ENCODE measurements at places on chromosomes 7 and 10.
A peak's percentile ranks its signal among the peaks of the same experiment; 100 is the strongest.

GRCh38 chr7:136870866-136871487 lies 2.5 kb downstream of the CHRM2 start:
- DNase-seq = peak; percentile 40

DNA sequence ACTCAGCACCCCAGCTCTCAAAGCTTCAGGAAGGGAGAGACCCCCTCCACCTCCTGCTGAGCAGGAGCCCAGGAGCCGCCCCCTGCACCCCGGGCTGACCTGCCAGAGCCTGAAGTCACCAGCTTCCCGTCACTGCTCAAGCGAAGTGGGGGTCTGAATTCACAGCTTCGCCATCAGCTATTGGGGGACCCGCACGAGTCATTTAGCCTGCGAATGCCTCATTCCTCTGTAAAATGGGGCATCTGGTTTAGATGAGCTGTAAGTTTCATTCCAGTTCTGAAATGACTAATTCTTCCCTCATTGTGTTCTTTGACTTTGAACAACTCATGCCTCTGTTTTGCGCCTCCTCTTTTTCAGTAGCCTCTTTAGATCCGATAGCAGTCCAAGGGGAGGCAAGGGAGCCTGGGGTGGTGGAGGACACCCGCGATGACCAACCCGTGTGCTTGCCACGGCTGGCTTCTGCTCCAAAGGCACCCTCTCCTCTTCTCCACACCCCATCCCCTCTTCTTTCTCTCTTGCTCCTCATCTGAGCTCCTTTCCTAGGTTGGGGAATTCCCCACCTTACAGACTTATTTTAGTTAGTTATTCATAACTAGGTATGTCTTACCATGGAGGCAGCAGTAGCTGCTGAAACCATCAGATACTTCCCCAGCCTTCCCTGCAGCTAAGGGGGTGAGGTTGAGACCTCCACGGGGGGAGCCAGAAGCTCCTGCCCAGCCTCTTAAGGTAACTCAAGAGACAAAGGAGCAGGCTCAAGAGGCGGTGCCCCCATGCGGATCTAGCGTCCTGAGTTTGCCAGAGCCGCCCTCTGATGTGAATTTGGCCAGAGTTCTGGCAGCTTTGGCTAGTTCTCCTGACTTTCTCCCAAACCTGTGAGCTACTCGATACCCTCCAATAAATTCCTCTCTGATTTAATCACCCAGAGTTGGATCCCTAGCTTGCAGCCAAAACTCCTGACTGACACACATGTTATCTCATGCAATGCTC lies 47.7 kb downstream of the RBM17 start:
- no peak for DNase-seq

GRCh38 chr7:76383089-76383944 lies 24.5 kb upstream of the YWHAG start:
- peak; percentile 64 for DNase-seq

DNA sequence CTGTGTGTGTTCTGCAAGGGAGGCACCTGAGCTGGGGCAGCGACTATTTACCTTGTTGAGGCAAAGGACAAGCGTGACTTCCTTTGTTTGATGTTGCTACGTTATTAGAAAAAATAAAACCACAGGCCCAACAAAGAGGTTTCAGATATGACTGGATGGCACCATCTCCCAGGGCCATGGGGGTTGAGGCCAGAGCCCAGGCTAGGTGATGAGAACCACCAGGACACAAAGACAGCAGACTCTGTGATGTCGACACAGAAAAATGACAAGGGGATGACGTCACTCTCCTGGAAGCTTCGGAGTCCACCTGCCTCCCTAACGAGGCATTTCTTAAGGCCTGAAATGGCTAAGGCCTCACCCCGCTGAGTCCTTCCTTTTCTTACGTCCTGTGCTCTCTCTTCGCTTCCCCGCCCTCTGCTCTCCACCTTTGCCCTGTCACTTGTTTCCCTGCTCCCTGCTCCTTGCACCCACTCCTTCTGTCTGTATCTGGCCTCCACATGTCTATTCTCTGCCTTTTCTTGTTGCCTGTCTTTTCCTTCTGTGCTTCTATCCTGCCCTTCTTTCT lies 83.0 kb upstream of the ADRB1 start:
- DNase-seq = peak; percentile 17

DNA sequence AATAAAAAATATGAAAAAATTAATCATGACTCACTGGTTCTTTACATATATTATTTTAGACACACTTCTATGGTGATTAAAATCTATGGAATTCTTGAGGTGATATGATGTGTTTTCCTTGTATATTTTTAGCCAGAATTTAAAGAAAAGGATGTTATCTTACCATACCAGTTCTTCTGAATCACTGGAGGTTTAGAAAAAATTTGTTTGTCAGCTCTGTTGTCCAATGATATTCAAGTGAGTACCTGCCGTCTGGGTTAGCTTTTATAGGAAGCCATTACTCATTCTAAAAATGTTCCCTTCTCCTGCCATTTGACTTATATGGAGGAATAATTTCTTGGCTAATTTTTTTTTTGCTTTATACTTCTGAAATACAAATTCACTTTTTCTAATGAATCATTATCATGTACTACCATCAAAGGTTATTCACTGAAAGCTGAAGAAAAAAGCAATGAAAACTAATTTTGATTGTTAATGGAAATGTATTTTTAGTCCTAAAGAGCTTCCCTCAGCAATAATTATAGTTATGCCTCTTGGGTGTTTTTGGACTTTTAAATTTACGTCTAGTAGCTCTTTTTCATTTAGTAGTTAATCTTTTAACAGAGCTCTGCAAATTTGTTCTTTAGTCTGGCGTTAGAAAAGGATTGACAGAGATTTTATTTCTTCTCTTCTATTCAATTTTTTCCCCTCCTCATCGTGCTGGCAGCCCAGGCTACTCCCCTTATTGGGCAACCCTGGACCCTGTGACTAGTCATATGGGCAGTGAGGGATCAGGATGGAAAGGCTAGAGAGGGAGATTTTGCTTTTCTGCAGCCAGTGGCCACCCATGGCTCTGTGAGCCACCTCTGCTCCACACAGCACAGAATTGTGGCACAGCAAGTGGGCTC lies 434.2 kb downstream of the LRMDA start:
- DNase-seq = no peak

- no peak for DNase-seq
These were observed 13.1 kb downstream of the RPA3 start for GRCh38 chr7:7705318-7705717.

DNA sequence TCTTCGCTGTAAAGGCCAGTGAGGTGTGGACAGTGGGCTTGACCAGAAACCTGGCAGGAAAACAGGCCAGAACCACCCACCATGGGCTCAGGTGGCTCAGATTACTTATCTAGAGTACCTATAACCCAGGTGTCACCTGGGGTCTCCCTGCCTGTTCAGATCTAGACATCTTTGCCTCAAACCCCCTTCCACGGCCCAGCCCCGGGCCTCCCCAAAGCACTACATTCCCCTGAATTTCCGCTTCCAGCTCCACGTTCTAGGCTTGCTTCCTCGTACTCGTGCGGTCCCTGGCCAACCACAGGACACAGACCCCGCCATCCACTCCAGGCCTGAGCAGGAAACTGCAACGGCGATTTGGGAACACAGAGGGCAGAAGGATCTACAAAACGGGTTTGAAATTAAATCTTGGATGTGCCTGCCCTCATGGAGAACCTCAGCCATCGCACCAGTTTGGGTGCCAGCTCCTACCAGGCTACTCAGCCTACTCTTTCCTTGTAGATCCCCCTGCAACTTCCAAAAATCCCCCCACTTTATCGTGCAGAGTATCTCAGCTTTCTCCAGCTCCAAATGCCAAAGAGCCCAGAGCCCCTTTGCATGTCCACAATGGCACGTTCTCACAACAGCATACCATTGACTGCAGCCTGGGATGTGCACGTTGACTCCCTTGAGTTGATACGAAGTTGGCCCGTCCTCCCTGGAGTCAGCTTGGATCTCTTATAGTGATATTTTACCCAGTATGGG lies 62.7 kb upstream of the CACUL1 start:
- no peak for DNase-seq

DNA sequence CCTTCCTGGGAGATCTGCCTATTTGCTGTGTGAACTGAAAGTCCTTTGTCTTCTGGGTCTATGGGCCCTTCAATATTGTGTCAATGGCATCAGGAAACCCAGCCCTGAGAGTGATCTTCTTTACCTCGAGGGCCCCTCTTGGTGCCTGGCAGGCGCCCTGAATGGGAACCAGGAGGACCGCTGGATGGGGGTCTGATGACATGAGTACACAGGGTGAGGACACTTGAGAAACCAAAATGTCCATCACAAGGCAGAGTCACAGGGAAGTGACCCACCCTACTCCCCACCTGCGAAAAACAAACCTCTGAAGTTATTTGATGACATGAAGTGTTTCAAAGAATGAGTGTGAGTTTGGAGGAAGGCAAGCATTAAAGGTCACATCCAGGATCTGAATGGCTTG lies 17.3 kb downstream of the SFTPA1 start:
- no peak for DNase-seq

DNA sequence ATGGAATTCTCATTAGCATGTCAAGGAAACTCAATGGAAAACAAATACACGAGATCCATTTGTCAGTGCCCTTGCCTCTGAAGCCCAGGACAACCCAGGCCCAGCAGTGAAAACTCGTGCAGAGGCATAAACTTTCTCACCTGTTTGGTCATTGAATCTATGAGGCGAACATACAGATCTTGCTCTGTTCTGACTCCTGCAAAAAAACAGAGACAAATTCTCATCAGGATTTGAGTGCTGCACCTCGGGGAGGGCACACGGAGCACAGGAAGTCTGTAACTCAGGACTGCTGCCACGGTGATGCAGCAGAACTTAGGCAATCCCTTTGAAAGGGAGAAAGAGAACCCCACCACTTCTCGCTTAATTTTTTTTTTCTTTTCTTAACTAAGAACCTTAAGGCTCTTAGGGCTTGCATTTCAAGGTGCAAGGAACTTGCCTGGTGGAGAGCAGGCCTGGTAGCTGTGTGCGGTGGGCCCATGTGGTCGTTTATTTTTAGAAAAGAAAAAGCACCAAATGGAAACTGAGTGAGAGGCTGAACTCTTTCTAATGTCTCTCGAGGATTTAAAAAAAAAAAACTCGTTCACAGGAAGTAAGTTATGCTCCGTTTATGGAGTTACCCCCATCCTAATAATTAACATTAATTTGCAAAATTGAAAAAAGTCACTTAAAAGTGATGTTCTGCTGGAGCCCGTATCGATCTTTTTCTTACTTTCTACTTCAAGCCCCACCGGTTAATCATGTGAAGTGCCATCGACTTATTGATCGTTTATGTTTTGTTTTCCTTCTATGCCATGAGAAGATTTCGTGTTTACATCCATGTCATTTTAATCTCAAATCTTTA lies 1.8 kb downstream of the EBF3 start:
- DNase-seq = peak; percentile 24

DNA sequence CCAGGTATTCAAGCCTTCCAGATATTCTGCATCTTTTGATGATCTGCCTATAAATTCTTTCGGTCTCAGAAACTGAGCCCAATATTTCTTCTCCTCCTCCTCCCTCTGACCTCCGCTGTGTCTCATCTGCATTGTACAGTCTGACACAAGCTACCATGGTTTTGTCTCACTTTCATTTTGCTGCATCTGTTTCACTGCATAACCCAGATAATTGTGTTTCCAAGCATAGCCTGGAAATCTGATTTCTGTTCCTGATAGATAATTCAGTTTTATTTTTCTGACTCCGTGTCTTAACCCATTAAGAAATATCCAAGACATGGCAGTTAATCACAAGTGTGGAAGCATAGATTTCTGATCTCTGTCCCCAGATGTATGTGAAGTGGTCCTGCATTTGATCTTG lies 374.2 kb upstream of the SEMA3A start:
- DNase-seq = peak; percentile 79

- no peak for DNase-seq
These were observed 86.2 kb downstream of the SLC16A9 start for GRCh38 chr10:59623133-59624121.

- DNase-seq = no peak
These were observed 18.0 kb downstream of the CAMK2B start for GRCh38 chr7:44307301-44307900.

DNA sequence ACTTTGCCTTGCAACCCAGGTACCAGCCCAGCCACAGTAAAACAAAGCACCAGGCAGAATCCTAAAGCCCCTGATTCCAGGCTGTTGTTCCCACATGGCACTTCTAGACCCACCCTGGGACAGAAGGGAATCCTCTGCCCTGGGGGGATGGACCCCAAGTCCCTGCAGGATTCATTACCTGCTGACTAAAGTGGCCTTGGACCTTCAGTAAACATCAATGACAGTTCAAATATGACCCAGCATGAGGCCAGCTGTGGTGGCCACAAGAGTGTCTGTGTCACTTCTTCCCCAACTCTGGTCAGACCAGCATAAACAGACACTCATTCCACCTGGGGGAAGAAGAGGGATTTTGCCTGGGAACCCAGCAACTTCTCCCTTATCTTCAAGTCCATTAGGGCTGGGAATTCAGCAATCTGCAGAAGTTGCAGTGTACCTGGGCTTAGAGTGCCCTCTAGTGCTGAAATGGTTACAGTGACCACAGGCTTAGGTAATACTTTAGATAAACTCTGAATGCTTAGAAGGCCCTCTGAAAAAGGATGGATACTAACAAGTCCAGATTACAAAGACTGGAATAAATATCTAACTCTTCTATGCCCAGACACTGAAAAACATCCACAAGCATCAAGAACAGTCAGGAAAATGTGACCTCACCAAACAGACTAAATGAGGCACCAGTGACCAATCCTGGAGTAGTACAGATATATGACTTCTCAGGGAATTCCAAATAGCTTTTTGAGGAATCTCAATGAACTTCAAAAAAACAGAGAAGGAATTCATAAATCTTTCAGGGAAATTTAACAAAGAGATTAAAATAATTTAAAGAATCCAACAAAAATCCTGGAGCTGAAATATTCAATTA lies 108.5 kb upstream of the TMEM168 start:
- DNase-seq = peak; percentile 60

GRCh38 chr7:115476671-115477181 lies 553.8 kb downstream of the TFEC start:
- no peak for DNase-seq
